ENCODE measurements at places on chromosomes 7 and 10.

DNA sequence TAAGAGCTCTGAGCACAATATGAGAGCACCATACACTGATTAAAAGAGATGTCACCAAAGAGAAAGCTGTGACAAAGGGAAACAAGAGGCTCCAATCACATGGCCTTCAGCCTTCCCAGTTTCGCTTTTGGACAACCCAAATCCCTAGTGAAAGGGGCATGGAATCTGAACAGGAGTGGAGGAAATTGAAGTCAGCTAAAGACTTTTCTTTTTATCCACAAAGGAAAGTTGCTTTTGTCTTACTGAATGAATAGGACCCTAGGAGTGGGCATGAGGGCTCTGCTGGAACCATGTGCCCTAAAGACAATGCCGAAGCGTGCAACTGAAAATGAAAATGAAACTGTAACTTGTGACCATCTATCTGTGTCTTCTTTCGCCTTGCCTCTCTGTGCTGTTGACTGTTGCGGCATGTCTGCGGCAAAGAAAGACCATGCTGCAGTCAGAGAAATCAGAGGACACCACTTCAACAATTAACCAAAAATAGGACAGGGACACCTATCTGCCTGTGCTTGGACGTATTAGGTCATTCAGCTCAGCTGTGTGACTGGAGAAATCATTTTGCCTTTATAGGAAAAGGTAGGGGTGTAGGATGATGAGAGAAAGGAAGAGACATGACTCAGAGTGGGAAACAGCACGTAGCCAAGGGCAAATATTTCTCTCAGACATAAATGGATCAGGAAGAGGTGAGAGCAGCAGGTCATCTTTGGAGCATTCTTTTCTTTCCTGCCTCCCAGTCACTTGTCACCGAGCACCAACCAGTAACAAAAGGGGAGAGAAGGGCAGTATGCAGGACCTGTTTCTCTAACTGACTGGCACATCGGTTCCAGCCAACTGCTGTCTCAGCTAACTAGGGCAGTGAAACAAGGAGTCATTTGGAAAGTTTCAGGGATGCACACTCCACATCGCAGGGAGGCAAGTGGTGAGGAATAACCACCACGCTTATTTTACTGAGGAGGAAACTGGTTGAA lies 12.3 kb downstream of the CAV2 start:
- no peak for DNase-seq

GRCh38 chr7:111765751-111766643 lies 203.7 kb upstream of the IMMP2L start:
- no peak for DNase-seq

DNA sequence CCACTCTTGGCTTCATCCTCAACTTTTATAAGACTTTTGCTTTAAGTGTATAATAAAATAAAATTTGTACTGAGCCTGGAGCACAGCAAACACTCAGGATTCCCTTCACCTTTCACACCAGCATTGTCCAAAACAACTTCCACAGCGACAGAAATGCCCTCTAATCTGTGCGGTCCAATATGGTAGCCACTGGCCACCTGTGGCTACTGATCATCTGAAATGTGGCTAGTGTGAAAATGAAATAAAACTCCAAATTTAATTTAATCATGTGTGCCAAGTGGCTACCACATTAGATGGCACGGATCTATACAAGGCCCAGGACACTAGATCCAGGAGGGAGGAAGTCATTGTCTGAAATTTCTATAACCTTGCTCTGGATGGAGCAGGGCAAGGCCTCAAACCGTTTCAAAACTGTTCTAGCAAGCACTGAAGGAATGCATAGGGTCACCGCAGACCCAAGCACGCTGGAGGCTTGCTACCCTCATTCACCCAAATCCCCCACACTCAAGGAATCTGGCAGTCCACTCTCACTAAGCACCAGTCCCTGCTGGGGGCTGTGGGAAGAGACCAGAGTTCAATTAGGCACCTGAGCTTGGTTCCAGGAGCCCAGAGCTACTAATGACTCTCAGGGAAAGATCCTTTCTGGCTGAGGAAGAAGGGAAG lies 6.3 kb upstream of the MYO1G start:
- no peak for DNase-seq

GRCh38 chr10:32411797-32412498 lies 34.0 kb upstream of the CCDC7 start:
- DNase-seq: no peak

Data from dorsolateral prefrontal cortex (tissue), 122 donors.